ENCODE measurements at places on chromosomes 12 and 14.

DNA sequence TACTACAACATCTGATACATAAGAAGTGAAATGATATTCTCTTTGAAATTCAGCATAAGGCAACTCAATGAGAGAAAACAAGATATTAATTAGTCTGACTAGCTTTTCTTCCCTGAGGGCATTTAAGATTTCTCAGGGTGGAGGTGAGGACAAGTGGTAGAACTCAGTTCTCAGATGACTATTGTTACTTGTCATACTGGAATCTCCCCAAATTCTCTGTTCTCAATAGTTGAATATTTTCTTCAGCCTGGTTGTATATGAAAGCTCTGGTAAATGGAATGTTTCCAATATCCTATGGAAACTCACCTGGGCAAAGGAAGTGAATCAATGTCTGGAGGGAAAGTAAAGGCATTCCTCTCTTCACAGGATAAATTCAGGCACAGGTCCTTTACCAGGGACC lies 18.2 kb upstream of the ITGA5 start:
- H3K27ac ChIP-seq, result no peak overlapping the region
- H3K27me3 ChIP-seq, result no peaks in the 10 kb centered on the region
- no peaks in the 10 kb centered on the region for H3K36me3 ChIP-seq
- peaks cover 16% of the 10 kb centered on the region for H3K4me1 ChIP-seq
- no peak overlapping the region for H3K4me3 ChIP-seq

GRCh38 chr14:85056267-85056666 lies 473.7 kb upstream of the FLRT2 start:
- no peaks in the 10 kb centered on the region for H3K4me1 ChIP-seq
- no peaks in the 10 kb centered on the region for H3K27me3 ChIP-seq
- DNase-seq, result no peak
- no peak overlapping the region for H3K27ac ChIP-seq

DNA sequence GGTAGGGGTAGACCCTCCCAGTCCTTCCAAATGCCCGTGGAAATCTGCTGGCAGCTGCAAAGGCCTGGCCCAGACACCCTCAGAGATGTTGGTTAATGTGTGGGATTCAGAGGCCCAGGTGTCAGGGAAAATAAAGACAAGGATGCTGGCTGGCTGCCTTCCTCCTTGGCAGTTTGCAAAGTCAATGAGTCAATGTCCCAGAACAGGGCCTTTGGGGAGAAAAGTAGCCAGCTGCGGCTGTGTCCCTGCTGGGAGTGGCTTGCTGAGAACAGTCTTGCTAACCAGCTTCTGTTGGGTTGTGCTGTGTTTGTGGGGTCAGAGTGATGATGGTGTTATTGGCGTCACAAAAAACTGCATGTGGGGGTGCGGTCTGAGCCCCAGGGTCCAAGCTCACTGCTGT lies 29.2 kb downstream of the GLRX5 start:
- H3K4me1 ChIP-seq, result peaks cover 3% of the 10 kb centered on the region
- peaks cover 6% of the 10 kb centered on the region for H3K27me3 ChIP-seq
- H3K27ac ChIP-seq, result no peak overlapping the region
- no peaks in the 10 kb centered on the region for H3K36me3 ChIP-seq

DNA sequence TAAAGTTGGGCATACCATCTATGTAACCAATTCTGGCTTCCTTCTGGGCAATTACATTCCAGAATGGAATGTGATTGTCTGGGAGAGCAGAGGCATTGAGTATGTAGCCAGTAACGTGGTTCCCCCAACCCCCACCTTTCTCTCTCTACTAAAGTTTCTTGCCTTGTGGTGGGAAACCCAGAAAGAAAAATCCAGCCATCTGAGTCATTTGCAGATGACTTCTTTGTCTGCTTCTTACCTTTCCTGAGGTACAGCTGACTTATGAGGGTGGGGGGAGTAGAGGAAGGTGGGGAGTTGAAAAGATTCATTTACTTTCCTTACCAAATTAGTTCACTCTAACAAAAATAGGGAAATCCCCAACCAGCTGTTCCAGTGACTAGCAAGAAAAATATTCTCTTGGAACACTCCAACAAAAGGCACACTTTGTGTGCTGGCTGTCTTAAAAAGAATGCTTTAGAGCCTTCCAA lies 112.1 kb upstream of the FRMD6 start:
- H3K27me3 ChIP-seq, result peaks cover 2% of the 10 kb centered on the region
- H3K4me1 ChIP-seq, result no peaks in the 10 kb centered on the region
- no peak for DNase-seq
- H3K4me3 ChIP-seq, result no peak overlapping the region

GRCh38 chr12:58580095-58580494 lies 340.2 kb downstream of the LRIG3 start:
- H3K27me3 ChIP-seq, result no peaks in the 10 kb centered on the region
- H3K4me3 ChIP-seq, result no peak overlapping the region
- no peaks in the 10 kb centered on the region for H3K36me3 ChIP-seq
- no peak for DNase-seq

DNA sequence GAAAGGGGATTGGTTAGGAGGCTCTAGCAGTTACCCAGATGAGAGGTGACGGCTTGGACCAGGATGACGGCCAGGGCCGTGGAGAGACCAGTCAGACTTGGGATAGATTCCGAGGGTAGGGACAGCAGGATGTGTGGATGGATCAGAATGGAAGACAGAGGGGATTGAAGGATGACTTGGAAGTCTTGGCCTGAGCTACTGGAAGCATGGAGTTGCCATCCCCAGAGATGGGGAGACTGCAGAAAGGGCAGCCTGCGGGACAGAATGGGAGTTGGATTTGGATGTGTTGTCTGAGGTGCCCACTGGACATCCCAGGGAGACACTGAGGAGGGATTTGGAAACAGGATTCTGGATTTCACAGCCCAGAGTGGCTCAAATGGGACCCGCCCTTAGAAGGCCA lies 102.3 kb downstream of the CALM1 start:
- no peak for DNase-seq
- no peak overlapping the region for H3K4me3 ChIP-seq
- H3K27me3 ChIP-seq, result peaks cover 27% of the 10 kb centered on the region
- peaks cover 3% of the 10 kb centered on the region for H3K4me1 ChIP-seq
- H3K36me3 ChIP-seq, result no peaks in the 10 kb centered on the region

DNA sequence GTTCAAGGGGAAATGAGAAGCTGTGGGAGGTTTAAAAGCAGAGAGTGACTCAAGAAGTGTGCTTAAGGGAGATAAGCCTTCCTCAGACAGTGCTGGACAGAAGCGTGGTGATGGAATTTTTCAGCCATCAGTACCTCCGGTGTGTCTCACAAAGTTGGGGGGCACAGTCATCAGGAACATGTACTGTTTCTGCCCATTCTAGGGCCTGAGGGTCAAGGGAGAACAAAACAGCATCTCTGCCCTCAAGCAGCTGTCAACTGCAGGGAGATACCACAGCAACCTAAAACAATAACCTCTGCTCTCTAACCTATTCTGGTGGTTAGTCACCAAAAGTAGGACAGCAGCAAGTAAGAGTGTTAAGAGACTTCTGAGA lies 2.0 kb upstream of the STON2 start:
- DNase-seq, result no peak
- H3K4me1 ChIP-seq, result peaks cover 22% of the 10 kb centered on the region
- no peaks in the 10 kb centered on the region for H3K36me3 ChIP-seq
- H3K27ac ChIP-seq, result no peak overlapping the region
- H3K4me3 ChIP-seq, result no peak overlapping the region

- H3K36me3 ChIP-seq, result no peaks in the 10 kb centered on the region
- H3K27ac ChIP-seq, result no peak overlapping the region
- H3K27me3 ChIP-seq, result no peaks in the 10 kb centered on the region
- H3K4me3 ChIP-seq, result no peak overlapping the region
- DNase-seq, result no peak
These were observed 35.9 kb downstream of the SLC4A8 start for GRCh38 chr12:51460519-51460918.

GRCh38 chr14:66920196-66920595 lies 269.0 kb upstream of the GARIN2 start:
- no peaks in the 10 kb centered on the region for H3K4me1 ChIP-seq
- H3K27me3 ChIP-seq, result no peaks in the 10 kb centered on the region
- H3K27ac ChIP-seq, result no peak overlapping the region
- H3K36me3 ChIP-seq, result peaks cover 46% of the 10 kb centered on the region

GRCh38 chr12:131862600-131862993 lies 31.8 kb upstream of the ULK1 start:
- no peak for DNase-seq
- H3K27ac ChIP-seq, result no peak overlapping the region
- no peak overlapping the region for H3K4me3 ChIP-seq
- no peaks in the 10 kb centered on the region for H3K27me3 ChIP-seq

- H3K36me3 ChIP-seq, result no peaks in the 10 kb centered on the region
- peak overlapping the region; percentile 81 for H3K27ac ChIP-seq
- peaks cover 5% of the 10 kb centered on the region for H3K27me3 ChIP-seq
- no peak for DNase-seq
- no peak overlapping the region for H3K4me3 ChIP-seq
These were observed 33.7 kb upstream of the CCNT1 start for GRCh38 chr12:48750215-48750614.

DNA sequence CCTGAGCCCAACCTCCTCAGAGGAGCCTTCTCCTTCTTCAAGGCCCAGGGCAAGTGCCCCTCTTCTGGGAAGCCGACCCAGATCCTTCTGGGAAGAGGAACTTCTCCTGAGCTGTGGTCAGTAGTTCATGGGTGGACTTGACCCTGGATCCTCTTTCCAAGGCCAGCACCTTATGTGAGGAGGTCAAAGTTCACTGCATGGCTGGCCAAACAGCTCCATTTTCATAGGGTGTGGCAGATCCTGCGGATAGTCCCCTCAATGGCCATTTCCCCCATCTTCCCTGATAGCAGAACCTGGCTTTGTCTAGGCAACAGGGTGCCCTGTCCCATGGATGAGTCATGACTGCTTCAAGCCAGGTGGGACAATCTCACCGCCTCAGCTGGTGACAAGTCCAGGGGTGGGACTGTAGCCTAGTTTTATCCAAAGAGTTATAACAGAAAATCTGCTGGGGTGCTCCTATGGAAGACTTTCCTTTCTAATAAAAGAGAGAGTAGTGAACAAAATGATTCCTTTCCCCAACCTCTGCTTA lies 10.4 kb downstream of the ASB2 start:
- no peak for DNase-seq
- no peak overlapping the region for H3K27ac ChIP-seq
- no peaks in the 10 kb centered on the region for H3K36me3 ChIP-seq
- peaks cover 85% of the 10 kb centered on the region for H3K4me1 ChIP-seq
- no peaks in the 10 kb centered on the region for H3K27me3 ChIP-seq

DNA sequence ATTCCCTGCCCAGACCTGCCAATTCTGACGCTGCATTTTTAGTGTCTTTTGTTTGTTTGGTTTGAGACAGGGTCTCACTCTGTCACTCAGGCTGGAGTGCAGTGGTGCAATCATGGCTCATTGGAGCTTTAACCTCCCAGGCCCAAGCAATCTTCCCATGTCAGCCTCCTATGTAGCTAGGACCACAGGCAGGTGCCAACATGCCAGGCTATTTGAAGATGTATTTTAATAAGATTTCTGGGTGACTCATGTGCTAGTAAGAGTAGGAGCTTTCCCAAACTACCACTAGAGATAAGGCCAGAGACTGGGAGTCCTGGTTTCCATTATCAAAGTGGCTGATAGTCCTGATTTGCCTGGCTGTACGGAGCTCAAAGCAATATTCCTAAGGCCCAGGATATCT lies 693.3 kb downstream of the MED13L start:
- H3K4me1 ChIP-seq, result no peaks in the 10 kb centered on the region
- no peak overlapping the region for H3K27ac ChIP-seq
- H3K27me3 ChIP-seq, result peaks cover 6% of the 10 kb centered on the region
- H3K4me3 ChIP-seq, result no peak overlapping the region

Data from activated naive CD8-positive, alpha-beta T cell treated with anti-CD3 and anti-CD28 coated beads, Interleukin-2, amount 50 U/mL, for 24 hours (primary cell).